ENCODE measurements at places on chromosomes 4 and X.
A peak's percentile ranks its signal among the peaks of the same experiment; 100 is the strongest.

GRCh38 chrX:133916984-133917722 is 68.2 kb downstream of the GPC3 start:
- no peak for DNase-seq

- DNase-seq: no peak
Measured at GRCh38 chr4:155855897-155856296, 10.2 kb downstream of the ASIC5 start.

DNA sequence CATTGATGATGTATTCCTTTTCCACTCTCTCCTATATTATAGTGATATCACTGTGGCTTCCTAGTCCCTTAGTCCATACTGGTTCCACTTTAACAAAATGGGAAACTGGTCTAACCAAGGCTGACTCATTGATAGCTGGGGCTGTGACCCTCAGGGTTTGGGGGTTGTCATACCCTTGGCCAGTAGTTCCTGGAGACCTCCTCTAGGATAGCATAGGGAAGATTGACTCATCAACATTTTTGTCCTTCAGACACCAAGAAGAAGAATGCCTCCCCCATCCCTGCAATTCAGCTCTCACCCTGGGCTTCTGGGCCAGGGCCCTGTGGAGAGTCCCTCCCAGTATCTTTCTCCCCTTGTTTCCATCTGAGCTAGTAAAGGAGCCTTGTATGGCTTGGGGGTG is 68.8 kb upstream of the PRPS1 start:
- no peak for DNase-seq

GRCh38 chrX:105211066-105211575 is 9.4 kb downstream of the TEX13A start:
- no peak for DNase-seq

GRCh38 chr4:122912810-122913575 is 9.4 kb downstream of the NUDT6 start:
- DNase-seq: no peak

DNA sequence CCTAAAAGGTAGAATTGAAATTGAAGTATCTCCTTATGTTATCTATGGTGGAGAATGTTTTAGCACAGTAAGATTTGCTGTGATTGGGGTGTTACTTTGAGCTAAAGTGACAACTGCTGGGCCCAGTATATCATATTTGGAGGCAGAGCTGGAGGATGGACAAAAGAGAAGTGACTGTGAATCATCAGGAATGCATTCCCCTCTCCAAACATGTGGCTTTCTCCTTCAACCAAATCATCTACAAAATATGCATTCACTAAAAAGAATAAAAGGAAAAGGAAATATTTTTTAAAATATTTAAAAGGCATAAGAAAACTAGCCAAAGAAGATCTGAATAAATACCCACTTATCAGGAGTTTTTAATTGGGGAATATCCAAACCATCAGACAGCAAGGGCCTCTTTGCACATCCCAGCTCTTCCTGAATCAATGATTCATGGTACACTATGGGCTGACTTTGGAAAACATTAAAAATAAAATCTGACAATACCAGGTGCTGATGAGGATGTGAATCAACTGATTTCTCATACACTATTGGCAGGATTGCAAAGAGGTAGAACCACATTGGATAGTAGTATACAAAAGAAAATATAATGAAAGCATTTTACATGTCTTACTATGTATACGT is 671.7 kb upstream of the NR3C2 start:
- no peak for DNase-seq

DNA sequence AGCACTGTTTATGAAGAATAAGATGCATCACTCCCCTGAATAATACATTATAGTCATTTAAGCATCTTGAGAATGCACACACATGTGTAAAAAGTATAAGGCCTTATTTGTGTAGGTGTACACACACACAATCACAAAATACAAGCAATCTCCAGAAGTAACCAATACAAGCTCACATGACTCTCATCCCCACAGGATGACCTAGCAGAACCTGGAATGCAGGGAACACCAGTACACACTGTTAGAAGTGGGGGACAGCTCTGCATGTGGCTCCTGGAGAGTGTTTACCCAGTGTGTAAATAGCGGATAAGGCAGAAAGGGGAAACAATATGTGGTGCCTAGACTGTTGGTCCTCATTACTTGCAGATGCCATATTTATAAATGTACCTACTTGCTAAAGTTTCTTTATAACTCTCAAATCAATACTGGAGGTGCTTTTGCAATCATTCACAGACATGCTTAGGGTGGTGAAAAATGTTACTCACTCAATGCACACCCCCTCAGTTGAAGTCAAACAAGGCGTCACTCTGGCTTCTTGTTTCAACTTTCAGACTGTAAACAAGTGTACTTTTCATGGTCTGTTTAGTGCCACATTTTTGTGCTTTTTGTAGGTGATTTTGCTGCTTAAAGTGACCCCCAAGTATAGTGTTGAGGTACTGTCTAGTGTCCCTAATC is 73.1 kb downstream of the MAGEB17 start:
- no peak for DNase-seq

DNA sequence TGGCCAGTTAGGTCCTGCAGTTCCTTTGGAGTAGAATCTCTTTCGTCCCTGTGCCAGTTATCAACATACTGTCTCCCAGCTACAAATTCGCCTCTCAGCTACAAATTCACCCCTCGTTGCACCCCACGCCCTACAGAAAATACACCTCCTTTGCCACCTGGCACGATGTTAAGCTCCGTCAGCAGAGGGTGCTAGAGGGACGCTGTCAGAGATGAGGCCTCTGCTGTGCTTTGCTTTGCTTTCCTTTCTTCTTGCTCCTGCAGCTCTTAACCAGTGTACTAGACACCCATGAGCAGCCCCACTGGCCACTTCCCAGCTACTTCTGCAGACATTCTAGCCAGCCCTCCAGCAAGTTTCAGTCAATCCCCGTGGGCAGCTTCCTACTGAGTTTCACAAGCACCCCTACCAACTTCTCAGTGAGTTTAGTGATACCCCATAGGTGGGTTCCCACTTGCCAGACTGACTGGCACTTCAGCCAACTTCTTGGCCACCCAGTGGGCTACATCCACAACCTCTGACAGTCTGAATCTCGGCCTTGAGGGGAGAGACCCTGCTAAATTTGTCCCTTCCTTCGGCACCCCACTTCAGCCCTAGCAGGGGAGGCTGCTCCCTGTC is 21.8 kb downstream of the HAUS3 start:
- DNase-seq: peak; percentile 70
